ENCODE measurements at places on chromosomes 6 and 20. TPM values are rescaled to one million over a fixed set of nuclear protein-coding genes. Genes with fewer than 3 reads are reported as not detected.

ABHD16B gene
- not detected for total RNA-seq

TCF15 gene
- 4.8 TPM for total RNA-seq

IBTK gene
- total RNA-seq = 36.5 TPM

HMGA1 gene
- 36.4 TPM for total RNA-seq

HLA-DOA gene
- 1.6 TPM for total RNA-seq

FNDC1 gene
- total RNA-seq = 1.9 TPM

OSTM1 gene
- total RNA-seq = 53.4 TPM

SHLD1 gene
- total RNA-seq = 4.3 TPM

TP53TG5 gene
- 2.2 TPM for total RNA-seq

ZC2HC1B gene
- total RNA-seq = not detected

AKAP12 gene
- 15.4 TPM for total RNA-seq

ETV7 gene
- total RNA-seq = 0.13 TPM

PTGIS gene
- 37.6 TPM for total RNA-seq

NECAB3 gene
- total RNA-seq = 77.0 TPM

HSPA12B gene
- 9.2 TPM for total RNA-seq

NOTCH4 gene
- total RNA-seq = 31.2 TPM

EDN3 gene
- total RNA-seq = not detected

BACH2 gene
- total RNA-seq = 8.4 TPM

MCHR2 gene
- not detected for total RNA-seq

NEURL2 gene
- 7.6 TPM for total RNA-seq

GOPC gene
- total RNA-seq = 27.5 TPM

NKAIN2 gene
- total RNA-seq = 0.30 TPM

MUC21 gene
- not detected for total RNA-seq

RAET1L gene
- total RNA-seq = not detected

NTSR1 gene
- 0.08 TPM for total RNA-seq

C6orf141 gene
- 0.38 TPM for total RNA-seq

NRN1 gene
- 10.4 TPM for total RNA-seq

GGTLC1 gene
- not detected for total RNA-seq

KIAA0408 gene
- total RNA-seq = 0.51 TPM

TINAG gene
- 0.70 TPM for total RNA-seq

ZBTB46 gene
- total RNA-seq = 17.4 TPM

DEFB124 gene
- not detected for total RNA-seq

FOXF2 gene
- 0.43 TPM for total RNA-seq

IRAK1BP1 gene
- 2.1 TPM for total RNA-seq

VNN1 gene
- 0.30 TPM for total RNA-seq

MATN4 gene
- not detected for total RNA-seq

SLC17A1 gene
- not detected for total RNA-seq

TCF21 gene
- total RNA-seq = 2.0 TPM

C6orf118 gene
- total RNA-seq = not detected

ANKRD6 gene
- total RNA-seq = 6.5 TPM

FAM110A gene
- total RNA-seq = 1.8 TPM

FAM217A gene
- not detected for total RNA-seq

All from cardiac septum (tissue), 1 donor.